Stimulated activated CD4-positive, alpha-beta T cell treated with anti-CD3 and anti-CD28 coated beads, Interleukin-12 subunit alpha, Interleukin-12 subunit beta, amount 100 ng/mL, for 24 hours (primary cell): ENCODE measurements at places on chromosomes 4 and X.

- peak; percentile 0 for DNase-seq
These were observed 186.5 kb downstream of the MSL3 start for GRCh38 chrX:11944501-11944900.

GRCh38 chr4:123060039-123060770 is 137.8 kb upstream of the NUDT6 start:
- no peak for DNase-seq

GRCh38 chr4:104829761-104830160 is 316.9 kb upstream of the TET2 start:
- no peak for DNase-seq

DNA sequence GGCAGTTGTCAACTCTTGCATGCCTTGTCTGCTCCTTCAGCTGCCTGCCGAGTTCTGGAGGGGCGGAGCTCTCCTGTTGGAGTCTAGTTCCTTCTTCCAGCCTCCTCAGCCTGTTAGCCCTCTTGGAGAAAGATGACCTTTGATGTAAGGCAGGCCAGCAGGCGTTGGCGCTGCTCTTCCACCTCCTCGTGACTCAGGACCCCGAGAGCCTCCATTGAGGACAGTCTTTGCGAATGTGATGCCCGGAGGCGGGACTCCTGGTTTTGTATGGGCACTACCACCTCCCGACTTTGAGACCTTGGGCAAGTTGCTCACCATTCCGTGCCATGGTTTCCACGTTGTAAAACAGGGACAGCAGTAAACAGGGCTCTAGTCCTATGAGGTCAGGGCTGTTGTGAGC is 108.3 kb downstream of the TENM3 start:
- no peak for DNase-seq

DNA sequence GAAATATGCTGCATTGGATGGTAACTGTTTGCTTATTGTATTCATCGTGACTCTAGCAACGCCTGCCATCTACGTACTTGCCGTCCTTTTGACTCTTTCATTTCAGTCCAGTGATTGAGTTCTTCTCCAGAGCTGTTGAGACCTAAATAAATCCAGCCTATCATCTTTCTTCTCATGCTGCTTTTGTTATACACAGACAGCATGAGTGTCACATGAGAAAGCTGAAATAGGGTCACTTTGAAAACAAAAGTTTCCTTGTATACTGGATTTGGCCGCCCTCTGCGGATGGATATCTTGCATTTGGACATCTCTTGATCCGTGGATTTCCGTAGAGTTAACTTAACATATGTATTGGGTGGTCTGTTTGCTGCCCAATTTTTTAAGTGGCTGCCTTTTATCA is 67.2 kb downstream of the TMPRSS11F start:
- no peak for DNase-seq

DNA sequence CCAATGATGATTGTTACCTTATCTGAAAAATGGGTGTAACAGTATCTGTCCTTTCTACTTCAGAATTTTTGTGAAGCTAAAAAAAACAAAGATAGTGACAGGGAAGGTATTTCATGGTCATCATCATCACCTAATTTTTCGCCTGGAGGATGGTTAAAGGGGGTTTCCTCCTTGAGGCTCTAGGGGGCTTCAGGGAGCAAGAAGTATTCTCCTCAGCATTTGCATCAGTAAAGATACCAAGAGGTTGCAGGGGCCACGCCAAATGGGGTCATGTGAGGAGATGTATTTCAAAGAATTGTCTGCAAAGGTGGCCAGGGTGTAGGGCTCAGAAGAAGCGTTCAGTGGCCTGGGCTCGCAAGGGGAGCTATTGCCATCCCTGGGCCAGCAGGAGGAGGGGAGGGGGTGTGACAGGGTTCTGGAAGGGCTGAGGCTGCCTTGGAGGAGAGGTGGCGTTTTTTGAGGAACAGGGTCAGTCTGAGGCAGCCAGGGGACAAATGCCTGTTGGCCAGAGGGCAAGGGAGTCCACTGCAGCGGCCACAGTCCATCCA is 7.3 kb upstream of the NSG1 start:
- DNase-seq, result no peak

- peak; percentile 3 for DNase-seq
These were observed at the start of gene ODAPH for GRCh38 chr4:75555294-75556164. TSS of gene ODAPH (plus strand) at chr4:75556066. CDS start at chr4:75556083, 17 bp downstream.

- DNase-seq, result no peak
These were observed 74.0 kb downstream of the PAK3 start for GRCh38 chrX:111170017-111170416.

GRCh38 chr4:17280261-17281018 is 231.4 kb downstream of the QDPR start:
- DNase-seq, result no peak

GRCh38 chrX:150450519-150451177 is 87.5 kb downstream of the MAMLD1 start:
- DNase-seq, result peak; percentile 0

DNA sequence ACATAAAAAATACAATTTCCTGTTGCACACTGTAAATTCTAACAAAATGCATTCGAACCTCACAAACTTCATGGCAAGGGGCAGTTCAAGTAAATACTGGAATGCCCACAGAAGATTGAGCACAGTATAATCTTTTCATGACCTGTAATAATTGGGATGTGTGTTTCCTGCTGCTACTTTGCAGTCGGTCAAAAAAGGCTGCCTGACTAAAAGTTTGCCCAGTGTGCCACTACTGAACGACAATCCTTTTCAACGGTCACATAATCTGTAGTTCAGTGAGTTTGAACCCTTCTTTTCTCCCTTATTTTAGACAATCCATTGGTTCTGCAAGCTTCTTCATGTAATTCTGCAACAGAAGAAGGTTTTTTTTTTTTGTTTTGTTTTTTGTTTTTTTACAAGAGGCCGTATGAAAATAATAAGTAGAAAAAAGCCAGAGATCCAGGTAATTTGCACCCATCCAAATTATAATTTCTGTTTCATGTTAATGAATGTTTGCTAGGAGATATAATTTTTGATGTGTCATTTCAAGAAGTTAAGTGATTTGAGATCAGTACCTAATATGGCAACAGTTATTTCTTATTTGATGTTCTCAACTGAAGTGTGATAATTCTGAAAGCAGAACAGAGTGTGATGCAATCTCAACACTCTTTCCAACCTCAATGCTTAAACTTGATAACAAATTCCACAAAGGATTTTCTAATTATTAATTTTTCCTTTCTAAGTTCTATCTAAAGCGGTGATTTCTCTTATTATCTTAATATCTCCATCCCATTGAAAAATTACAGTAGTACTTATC is 237.6 kb downstream of the FSTL5 start:
- DNase-seq, result no peak

DNA sequence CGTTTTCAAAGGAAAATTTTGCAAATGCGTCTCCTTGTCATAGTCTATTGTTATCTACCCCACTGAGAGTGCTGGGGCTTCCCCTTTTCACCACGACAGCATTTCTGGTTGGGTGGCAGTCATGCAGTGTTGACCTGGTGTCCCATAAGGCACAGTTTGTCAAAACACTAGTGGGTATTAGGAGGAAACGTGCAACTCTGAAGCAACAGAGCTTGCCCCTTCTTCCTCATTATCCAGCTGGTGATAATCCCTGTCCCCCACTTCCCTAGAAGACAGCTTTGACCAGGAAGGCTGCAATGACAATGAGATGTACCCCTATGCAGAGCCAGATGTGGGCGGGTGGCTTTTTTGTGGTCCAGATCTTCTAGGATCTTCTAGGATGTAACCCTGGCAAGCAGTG is 1.8 kb downstream of the TBC1D1 start:
- DNase-seq, result peak; percentile 46

DNA sequence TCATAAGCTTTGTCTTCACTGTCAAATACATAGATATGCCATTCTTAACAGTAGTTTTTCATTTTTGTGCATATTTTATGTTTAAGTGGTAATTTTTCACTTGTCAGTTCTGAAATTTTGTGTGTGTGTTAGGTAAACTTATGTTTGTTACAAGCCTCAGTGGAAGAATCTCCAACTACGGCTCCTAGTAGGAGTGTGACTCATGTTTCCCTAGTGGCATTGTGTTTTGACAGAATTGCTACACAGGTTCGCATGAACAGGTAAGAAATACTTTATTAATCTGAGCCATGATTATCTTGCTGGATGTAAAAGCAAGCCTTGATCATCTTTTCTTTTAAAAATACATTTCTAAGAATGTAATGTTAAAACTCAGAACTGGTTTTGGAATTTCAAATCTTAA is 94.4 kb downstream of the BLTP1 start:
- no peak for DNase-seq

GRCh38 chr4:157421365-157421764 is 200.8 kb downstream of the GRIA2 start:
- DNase-seq, result no peak

- no peak for DNase-seq
These were observed 52.6 kb upstream of the DCTD start for GRCh38 chr4:182969651-182970279.

DNA sequence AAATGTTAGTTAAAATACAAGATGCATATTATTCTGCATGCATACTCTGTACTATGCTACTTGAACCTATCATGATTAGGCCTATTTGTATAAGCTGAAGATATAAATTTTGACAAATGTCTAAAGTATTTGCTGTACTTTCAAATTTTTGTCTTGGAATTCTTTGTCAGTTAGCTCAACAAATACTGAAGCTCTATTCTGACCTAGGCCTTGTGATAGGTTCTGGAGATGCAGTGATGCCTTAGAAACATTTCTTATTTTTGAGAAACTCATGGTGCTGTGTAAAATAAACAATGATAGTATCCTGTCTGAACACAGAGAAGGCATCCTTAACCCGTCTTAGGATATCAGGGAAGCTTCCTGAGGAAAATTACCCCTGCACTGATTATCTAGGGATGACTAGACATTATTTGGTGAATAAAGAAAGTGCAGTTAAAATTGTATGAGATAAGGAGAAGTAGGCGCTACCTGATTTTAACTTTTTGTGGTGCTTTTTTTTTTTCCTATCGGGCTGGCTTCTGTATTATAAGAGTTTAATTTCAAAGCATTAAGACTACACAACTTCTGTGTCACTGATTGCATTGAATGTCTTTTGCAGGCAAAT is 43.4 kb downstream of the MOB1B start:
- DNase-seq, result no peak

DNA sequence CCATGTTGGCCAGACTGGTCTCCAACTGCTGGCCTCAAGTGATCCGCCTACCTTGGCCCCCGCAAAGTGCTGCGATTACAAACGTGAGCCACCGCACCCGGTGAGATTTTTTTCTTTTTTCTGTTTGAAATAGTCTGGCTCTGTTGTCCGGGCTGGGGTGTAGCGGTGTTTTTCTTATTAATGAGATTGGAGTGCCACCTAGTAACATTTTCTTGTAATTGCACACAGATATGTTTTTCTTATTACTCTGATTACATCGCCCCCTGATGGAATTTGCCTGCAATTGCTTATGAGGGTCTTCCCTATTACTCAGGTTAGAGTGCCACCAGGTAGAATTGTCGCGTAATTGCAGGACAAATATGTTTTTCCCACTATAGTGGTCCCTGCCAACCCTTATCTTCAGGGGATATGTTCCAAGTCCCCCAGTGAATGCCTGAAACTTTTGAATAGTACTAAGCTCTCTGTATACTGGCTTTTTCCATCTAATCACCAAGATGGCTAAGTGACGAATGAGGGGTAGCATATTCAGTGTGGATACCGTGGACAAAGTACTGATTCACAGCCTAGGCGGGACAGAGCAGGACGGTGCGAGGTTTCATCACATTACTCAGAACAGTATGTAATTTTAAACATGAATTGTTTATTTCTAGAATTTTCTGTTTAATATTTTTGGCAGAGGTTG is 8.6 kb upstream of the PDHA1 start:
- DNase-seq, result no peak
